ENCODE measurements at places on chromosomes 11 and 22.

DNA sequence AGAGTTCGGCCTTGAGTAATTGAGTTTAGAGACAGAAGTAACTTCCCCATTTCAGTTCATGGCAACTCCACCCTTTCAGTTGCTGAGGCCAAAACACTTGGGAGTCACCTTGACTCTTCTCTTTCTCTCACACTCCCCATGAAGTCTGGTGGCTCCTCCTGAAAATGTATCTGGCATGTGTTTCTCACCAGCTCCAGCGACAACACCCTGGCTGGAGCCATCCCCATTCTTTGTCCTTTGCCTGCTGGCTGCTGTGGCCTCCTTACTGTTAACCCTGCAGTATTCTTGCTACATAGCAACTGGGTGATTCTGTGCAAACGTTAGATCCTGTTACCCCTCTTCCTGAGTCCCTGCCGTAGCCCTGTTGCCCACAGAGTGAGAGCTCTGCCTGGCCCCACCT lies 23.8 kb downstream of the SLC6A5 start:
- DNase-seq: no peak

GRCh38 chr11:117634756-117635603 lies 162.0 kb downstream of the DSCAML1 start:
- peak; percentile 15 for DNase-seq

DNA sequence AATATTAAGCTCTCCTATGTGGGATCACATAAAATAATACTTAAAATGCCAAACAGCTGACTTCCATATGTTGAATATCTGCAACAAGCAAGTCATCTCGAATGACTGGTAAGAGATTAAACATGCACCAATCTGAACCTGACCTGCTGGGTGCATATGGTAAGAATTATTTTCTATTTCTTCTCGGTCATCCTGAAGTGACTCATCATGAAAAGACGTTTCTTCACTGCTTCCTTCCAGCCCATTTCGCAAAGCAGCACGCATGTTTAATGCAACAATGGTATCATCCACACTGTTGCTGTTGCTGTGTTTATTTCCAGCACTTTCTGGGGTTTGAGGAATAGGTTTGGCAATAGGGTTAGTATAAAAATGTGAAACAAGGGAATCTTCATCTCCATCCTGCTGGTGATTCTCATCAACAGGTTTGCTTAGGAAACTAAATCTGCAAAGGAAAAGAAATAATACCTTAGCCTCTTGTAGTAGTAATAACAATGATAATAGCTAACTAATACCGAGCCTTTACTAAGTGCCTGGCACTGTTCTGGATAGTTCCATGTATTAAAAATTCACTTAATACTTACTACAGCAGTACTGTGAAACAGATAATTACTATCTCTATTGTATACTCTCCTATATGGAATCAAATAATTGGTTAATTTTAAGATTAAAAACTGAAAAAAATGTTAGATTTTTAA lies 52.0 kb upstream of the CHRNA10 start:
- peak; percentile 99 for DNase-seq

DNA sequence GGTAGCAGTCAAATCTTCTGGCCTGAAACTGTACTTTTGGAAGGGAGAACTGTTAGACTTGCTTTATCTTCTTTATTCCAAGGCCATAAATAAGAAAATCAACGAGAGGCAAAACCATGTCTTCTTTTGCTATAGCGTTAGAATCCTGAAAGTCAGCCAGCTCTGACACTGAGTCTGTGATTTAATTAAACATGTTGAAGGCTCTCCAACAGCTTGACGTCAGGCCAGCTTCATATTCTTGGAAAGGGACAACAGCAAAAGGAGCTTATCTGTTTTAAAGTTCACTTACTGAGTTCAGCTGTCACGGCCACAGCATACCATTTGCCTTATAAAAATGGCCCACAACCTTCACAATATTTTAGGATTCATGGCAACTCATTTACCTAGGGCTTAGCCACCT lies 131.0 kb upstream of the LDLRAD3 start:
- DNase-seq: no peak

GRCh38 chr11:112769584-112769983 lies 191.6 kb upstream of the NCAM1 start:
- DNase-seq: no peak

GRCh38 chr11:44572436-44572835 lies 7.0 kb downstream of the CD82 start:
- no peak for DNase-seq

DNA sequence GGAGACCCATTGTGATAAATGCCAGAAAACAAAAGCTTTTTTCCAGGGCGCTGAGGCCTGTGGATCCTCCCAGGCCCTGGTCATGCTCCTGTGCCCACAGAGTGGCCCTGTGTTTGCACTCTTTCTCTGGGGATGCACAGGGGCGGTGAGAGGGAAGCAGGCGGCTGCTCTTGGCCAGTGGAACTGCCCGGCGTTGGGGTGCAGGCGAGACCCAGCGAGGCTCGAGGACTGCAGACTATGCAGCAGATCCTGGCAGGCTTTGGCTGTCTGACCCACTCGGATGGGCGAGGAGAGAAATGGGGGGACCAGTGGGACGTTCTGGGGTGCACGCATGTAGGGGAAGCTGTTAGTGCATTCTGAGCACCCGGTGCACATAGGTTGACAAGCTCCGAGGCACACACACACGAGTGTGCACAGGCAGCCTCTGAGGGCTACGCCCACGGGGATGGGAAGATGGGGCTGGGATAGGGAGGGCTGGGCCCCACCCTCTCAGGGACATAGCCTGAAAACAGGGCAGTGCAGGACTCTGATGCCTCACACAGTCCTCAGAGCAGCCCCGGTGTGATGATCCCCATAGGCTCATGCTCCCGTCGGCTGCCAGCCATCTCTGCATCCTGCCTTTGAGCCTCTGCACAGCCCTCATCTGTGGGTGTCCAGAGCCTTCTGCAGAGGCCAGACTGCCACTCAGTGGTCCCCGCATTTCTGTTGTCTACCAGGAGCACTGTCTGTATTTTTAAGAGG lies 1233.5 kb downstream of the BRD1 start:
- DNase-seq: no peak

- DNase-seq: peak; percentile 64
These were observed 1.1 kb upstream of the GCAT start for GRCh38 chr22:37806409-37807333.

GRCh38 chr11:111417766-111418435 lies 38.8 kb upstream of the POU2AF1 start:
- peak; percentile 53 for DNase-seq

- no peak for DNase-seq
These were observed 10.5 kb downstream of the CTSC start for GRCh38 chr11:88327061-88327460.

- DNase-seq: no peak
These were observed 1.4 kb downstream of the TBX1 start for GRCh38 chr22:19761725-19762567.

GRCh38 chr22:38792833-38793232 lies 1.1 kb downstream of the DNAL4 start:
- peak; percentile 29 for DNase-seq

DNA sequence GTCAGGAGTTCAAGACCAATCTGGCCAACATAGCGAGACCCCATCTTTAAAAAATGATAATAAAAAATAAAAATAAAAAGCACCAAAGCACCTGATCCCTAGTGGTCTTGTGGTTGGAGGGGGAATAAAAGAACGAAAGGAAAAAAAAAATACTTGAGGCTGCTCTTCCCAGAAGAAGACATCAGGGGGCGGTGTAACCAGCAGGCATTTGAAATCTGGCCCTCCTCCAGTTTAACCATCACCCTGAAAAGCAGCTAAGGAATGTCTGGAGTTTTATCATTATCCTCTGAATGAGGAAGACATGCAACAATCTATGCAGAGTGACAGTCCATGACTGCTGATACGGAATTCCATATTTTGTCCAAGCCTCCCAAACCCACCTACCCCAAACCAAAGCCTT lies 5.6 kb upstream of the KCTD17 start:
- peak; percentile 81 for DNase-seq

GRCh38 chr22:38467438-38467903 lies 425 bp upstream of the KDELR3 start:
- peak; percentile 23 for DNase-seq

DNA sequence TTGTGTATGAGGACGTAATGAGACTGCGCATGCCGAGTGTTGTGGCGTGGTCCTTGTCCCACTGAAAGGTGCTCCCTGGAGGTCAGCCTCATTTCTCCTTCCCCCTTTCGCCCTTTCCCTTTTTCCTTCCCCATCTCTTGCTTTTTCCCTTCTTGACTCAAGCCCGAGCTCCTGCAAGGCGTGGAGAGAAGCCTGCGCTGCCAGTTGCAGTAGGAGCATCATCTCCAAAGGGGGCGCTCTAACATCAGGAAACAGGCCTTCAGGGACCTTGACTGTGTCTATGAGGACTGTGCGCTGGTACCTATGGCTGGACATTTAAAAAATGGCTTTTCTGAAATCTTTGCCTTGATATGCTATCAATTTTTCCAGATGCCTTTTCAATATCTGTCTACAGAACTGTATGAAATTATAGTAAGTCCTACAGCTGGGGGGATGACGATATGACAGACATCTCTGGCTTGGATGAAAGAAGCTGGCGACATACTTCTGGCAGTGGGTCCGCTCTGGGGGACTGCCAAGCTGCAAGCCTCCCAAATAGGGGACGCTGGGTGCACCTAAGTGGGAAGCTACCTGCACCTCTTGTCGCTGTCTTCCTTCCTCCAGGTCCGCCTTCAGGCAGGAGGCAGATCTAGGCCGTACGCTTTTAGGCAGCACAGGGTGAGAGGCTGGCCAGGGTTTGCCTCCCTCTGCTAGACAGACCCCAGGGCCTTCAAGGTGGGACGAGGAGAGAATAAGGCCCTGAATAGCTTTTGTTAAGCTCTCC lies 96.5 kb downstream of the NXPE2 start:
- DNase-seq: peak; percentile 37

- no peak for DNase-seq
These were observed 331.5 kb downstream of the KCNA4 start for GRCh38 chr11:29685361-29685760.

DNA sequence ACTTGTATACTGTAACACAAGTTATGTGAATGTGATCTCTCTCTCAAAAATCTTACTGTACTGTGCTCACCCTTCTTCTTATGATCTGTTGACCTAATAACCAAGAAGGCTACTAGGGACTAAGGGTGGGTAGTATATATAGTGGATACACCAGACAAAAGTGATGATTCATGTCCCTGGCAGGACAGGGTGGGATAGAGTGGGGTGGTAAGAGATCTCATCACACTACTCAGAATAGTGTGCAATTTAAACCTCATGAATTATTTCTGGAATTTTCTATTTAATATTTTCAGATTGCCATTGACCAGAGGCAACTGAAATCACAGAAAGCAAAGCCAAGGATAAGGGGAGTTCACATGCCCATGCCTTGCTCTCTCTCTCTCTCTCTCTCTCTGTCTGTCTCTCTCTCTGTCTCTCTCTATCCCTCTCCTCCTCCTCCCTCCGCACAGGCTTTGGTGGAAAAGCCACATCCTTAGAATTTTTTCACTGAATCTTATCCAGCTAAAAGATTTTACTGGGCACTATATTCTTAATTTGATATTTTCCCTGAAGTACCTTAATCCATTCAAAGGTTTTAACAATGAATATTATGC lies 12.0 kb upstream of the STK33 start:
- DNase-seq: peak; percentile 43

GRCh38 chr11:47986742-47987141 lies 6.4 kb downstream of the PTPRJ start:
- no peak for DNase-seq

DNA sequence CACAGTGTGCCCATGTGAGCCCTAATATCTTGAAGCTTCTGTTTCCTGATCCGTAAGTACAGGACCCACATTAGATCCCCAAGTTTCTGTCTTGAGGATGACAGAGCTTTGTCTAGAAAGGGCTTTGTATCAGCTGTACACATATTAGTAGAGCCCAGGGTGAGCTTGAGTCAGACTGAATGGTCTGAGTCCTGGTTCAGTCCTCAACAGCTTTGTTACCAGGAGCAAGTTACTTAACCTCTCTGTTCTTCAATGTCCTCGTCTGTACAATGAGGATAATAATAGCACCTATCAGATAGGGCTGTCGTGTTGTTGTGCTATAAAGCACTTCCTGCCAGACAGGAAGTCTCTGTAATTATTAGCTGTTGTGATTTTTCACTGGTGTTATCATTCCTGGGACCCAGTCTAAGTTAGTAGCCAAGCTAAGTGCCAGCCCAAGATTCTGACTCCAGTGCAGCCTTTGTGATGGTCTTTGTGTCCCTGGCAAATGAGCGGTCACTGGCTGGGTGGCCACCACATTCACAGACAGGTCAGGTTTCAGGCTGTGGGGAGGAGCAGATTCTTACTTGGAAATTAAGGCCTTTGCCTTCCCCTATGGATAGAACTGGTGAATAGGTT lies 6.8 kb downstream of the TOM1 start:
- peak; percentile 33 for DNase-seq

DNA sequence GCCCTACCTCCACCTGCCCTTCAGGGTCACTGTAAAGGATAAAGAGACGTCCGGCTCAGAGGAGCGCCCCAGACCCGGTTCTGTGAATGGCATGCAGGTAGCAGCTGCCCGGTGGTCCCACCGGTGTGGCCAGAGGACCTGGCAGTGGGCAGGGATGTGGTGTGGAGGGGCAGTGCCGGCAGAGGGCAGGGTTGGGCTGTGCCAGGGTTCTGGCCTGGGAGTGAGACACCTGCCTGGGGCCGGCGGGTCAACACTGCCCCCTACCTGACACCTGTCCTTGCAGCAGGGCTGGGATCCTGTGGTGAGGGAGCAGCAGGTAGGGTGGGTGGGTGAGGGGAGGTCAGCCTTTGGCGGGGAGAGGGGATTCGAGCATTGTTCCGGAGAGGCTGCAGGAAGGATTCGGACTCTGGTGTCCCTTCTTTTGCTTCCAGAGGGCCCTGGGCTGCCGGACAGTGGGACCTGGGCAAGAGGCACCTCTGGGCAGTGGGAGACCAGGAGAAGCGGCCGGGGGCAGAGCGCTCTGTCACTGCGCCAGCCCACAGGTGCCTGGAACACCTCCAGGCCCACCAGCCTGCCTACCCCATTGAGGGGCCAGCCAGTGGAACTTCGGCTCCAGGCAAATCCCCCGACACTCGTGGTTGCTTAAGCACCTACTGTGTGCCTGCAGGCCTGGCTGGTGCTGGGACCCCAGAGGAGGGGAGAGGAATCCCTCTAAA lies 1.6 kb upstream of the PHLDA2 start:
- peak; percentile 57 for DNase-seq

DNA sequence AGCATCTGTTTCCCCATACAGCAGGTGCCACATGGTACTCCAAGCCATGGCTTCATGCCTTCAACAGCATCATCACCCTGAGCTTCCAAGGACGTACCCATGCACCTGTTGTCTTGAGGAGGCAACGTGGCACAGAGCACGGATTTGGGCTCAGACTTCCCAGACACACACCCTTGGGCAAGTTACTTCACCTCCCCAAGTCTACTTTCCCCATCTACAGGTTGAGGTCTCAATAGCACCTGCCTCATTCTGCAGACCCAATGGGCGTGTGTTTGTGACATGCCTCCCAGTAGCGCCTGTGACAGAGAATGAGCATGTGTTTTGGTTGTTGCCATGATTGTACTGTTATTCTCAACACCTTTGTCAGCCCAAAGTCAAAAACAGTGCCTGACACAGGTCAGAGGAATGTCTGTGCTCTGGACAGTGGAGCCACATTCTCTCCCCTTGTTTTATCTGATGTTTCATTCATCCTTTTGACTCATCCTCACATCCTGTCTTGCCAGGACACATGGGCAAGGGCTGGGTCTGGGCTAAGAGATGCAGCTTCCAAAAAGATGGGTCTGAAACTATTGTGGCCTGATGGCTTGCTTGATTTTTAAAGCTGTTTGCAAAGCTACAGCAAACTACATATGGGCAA lies 53.4 kb upstream of the CCND1 start:
- peak; percentile 93 for DNase-seq

- no peak for DNase-seq
These were observed 197.3 kb upstream of the FOLH1 start for GRCh38 chr11:49405743-49406142.

GRCh38 chr11:47507563-47508239 lies 45.2 kb downstream of the CELF1 start:
- no peak for DNase-seq

- DNase-seq: no peak
These were observed 995.3 kb downstream of the TBC1D22A start for GRCh38 chr22:47757741-47758140.

Data from EH (cell line).